HS-5 (cell line): ENCODE measurements at places on chromosomes 11 and 22.

GRCh38 chr11:74005721-74006517 is 3.0 kb downstream of the UCP3 start:
- DNase-seq: no peak

GRCh38 chr11:83568516-83568915 is 282.3 kb upstream of the CCDC90B start:
- DNase-seq: no peak

DNA sequence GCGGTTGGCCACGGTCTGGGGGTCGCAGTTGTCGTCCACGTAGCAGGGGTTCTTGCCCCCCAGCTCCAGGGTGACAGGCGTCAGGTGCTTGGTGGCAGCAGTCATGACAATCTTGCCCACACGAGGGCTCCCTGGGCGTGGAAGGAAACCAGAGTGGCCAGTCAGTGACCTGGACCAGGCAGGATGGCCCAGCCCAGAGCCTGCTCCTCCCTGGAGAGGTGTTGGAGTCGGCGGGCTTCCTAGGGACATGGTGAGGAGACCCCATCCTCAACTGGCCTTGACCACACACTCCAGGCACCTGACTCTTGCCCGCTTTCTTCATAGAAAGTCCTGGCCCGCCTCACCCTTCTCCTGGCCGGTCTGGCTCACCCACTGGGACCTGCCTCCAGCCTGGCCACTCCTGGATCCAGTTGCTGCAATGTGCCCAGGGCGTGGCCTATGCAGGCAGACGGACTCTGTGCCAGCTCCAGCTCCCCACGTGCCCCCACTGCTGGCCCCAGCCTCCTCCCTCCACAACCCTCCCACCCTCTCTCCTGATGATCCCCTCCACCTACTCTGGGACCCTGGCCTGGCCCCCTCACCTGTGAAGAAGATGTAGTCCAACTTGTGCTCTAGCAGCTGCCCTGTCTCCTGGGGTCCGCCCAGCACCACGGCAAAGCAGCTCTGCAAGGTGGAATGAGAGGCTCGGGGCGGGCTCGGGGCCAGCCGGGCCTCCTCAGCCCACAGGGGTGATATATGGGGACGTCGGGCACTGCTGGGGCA is 8.7 kb downstream of the ALDH3B2 start:
- DNase-seq: no peak

- DNase-seq: peak; percentile 51
Observed at GRCh38 chr11:69299023-69299461, 5.1 kb downstream of the MYEOV start.

- no peak for DNase-seq
Observed at GRCh38 chr11:119077839-119078238, 6.8 kb upstream of the HMBS start.

- no peak for DNase-seq
Observed at GRCh38 chr11:94960488-94960887, 12.9 kb downstream of the CWC15 start.

GRCh38 chr11:1751999-1752906 is 1.9 kb upstream of the IFITM10 start:
- no peak for DNase-seq

GRCh38 chr11:92306966-92307510 is 82.4 kb downstream of the FAT3 start:
- no peak for DNase-seq
